ENCODE measurements at places on chromosomes 7 and 10.

DNA sequence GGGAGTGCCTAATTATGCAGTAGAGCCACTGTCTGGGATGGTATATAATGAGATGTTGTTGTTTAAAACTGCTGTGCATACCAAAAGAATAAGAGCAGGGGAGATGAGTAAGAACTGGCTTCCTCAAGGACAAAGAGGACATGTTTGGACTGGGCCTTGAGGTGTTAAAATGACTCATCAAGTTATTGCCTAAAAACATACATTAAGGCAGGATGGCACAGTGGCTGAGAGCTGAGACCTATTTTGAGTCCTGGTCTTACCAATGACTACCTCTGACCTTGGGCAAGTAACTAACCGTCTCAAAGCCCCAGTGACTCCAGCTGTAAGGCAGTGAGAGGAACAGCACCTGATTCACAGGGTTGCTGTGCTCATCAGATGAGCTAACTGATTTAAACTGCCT lies 71.1 kb downstream of the CFAP58 start:
- no peak for DNase-seq

DNA sequence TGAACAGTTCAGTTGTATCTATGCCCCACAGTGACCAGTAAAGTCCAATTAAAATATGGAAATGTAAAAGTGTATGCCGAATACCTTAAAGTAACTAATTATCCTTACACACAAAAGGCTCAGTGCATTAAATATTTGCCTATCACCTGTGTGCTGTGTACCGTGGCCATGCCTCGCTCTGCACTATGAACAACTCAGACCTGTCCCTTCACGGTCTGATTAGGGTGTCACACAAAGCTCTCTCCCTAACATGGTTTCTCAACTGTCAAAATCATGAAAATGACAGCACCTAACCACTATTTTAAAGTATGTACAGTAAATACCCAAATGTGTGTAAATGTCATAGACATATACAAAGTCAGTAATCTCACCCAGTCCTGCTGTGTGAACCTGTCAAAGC lies 43.1 kb downstream of the STK17A start:
- no peak for DNase-seq

- no peak for DNase-seq
These were observed 35.4 kb upstream of the FAM180A start for GRCh38 chr7:135784013-135784412.

GRCh38 chr10:9957351-9957750 lies 1060.3 kb upstream of the CELF2 start:
- DNase-seq: no peak

Measured in neuronal stem cell (in vitro differentiated cells).